ENCODE measurements at places on chromosomes 7 and 10.

DNA sequence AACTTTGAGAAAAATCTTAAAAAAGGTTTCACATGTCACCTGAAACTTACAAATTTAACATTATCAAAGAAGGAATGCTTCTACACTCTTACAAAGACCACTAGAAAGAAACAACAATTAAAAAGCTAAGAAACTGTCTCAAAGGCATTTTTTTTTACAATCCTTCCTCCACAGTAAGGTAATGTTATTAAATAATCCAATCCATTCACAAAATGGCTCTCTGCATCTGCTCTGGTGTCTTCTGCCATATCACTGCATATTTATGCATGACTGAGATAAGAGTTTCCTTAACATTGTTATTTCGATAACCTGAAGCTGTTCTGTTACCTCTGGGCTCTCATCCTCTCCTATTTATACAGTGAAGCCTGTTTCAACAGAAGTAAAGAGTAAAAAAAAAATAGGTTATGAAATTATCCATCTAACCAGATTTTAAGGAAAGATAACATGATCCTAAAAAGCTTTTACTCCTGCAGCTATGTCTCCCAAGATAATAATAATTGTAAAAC, 8.5 kb downstream of the HNRNPA2B1 start:
- DNase-seq: no peak

GRCh38 chr10:3009341-3009740, 58.0 kb upstream of the PFKP start:
- DNase-seq: no peak

DNA sequence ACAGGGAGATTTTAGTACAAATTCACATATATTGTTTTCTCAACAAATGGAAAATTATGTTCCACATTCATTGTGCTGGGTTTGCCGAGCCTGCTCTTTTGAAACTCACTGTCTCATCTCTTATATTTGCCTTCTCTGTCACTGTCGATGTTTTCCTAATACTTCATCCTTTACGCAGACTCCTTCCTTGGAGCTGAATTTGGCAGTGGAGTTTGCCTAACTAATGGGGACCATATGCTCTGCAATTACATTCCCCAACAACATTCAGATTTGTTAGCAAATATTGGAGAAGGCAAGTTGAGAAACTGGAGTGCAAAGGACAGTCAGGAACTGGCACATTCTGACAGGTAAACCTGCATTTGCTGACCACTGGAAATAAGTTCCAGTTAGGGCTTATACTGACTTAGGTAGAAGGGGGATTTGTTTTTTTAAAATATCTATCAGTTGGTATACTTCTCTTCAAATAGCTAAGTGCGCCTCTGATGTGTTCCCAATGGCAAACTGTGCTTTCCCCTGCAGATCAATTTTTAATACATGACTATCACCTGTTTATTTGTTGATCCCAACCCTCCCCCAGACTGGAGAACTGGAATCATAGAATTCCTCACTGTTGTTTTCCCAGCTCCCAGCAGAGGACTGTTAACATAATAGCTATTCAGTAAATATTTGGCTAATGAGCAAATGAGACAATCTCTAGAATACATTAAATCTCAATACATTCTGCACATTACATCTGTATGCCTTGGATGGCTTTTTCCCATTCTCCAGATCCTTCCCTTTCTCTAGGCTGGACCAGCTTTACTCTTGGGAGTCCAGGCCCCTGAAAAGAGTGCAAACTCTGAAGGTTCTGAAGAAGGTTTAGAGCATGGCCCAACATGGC, 769.3 kb downstream of the KCNMA1 start:
- DNase-seq: no peak

DNA sequence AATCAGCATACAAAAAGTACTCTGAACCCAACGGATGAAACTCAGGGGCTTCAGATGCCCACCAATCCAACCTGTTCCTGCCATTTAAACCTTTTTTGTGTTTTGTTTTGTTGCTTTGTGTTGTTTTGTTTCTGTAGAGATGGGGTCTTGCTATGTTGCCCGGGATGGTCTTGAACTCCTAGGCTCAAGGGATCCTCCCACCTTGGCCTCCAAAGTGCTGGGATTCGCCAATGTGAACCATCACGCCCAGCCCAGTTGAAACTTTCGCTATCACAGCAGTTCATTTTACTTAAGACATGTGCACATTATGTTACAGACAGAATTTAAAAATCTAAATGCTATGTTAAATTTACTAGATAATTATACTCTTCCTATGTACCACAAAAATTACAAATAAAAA, 101.6 kb downstream of the SKIDA1 start:
- no peak for DNase-seq

DNA sequence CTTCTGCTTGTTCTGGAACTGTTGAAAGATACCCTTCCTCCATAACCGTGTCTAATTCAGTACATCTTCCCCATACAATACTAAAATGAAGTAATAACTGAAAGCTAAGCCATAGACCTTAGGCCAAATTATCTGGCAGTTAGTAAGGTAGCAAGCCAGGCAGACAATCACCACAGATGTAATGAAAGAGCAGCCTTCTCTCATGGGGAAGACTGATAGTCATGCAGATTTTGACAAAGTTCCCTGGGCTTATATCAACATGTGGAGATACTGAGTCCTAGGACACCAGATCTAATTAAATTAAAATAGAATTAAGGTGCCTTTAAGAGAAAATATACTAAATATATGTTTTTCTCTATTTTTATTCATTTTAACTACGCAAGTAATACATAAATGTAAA, 61.5 kb downstream of the PON1 start:
- DNase-seq: no peak

GRCh38 chr10:7054915-7055314, 355.9 kb downstream of the SFMBT2 start:
- DNase-seq: no peak

GRCh38 chr10:98268694-98269431, 869 bp upstream of the LOXL4 start:
- DNase-seq: no peak

DNA sequence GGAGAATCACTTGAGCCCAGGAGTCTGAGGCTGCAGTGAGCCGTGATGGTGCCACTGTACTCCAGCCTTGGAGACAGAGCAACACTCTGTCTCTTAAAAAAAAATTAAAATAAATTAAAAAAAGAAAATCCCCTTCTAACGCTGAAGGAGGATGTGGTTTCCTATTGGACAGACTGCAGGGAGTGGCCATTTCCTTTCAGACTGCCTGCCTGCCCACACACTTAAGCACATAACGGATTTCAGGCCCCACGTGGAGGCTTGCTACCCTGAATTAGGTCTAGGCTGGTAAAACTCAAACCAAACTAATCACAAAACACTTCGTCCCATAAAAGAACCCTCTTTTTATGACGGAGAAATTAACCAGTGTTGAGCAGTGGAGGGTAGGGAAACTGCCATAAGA, 34.0 kb downstream of the GATA3 start:
- DNase-seq: no peak

DNA sequence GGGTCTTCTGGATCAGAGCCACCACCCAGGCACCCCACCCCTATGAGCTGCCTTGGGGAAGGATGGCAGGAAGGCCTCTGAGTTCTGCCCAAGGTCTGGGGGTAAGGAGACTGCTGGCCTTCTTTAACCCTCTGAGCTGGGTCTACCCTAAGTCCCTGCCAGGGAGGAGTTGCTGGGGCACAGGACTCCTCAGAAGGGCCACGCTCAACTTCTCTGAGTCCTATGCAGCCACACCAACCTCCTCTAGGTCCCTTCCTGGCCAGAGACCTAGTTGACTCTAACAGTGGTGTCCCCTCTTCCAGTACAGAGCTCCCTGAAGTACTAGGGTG, 2.6 kb upstream of the NEURL1 start:
- no peak for DNase-seq

DNA sequence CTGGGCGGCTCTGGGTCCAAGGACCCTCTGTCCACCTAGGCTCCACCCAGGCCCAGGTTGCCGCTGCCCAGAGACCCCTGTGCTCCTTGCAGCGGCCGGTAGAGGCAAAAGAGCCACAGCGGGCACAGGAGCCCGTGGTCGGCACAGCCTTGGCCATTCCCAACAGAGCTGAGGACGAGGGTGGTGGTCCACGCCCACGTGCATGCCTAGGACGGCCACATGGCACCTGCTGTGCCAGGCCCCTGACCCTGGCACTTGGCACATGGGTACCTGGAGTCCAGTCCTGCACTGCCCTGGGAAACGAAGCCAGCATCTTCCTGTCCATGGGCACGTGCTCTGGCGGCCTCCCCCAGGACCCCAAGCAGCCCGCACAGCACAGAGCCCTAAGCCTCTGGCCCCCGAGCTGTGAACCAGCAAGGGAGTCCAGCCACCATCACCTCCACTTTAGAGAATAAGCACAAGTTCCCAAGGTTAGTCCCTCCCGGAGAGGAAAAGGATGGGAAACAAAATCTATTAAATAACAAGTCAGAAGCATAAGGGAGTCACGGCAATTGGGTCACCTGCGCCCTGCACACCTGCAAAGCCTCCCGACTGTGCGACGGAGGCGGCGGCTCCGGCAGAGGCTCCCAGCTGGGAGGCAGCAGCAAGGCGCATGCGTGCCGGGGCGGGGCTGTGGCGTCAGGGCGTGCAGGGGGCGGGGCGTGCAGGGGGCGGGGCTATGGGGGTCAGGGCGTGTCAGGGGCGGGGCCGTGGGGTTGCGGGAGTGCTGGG, 59.1 kb downstream of the STK32C start:
- no peak for DNase-seq

GRCh38 chr7:26398427-26398755, 106.7 kb downstream of the SNX10 start:
- peak; percentile 66 for DNase-seq

Data from midbrain (tissue), 1 donor.